NCI-H1417 treated with DMSO at 0.1 percent for 48 hours (cell line): ENCODE measurements at places on chromosomes 6 and 20.

GRCh38 chr6:136553166-136553787 is 3.1 kb upstream of the MAP7 start:
- no peak for DNase-seq

DNA sequence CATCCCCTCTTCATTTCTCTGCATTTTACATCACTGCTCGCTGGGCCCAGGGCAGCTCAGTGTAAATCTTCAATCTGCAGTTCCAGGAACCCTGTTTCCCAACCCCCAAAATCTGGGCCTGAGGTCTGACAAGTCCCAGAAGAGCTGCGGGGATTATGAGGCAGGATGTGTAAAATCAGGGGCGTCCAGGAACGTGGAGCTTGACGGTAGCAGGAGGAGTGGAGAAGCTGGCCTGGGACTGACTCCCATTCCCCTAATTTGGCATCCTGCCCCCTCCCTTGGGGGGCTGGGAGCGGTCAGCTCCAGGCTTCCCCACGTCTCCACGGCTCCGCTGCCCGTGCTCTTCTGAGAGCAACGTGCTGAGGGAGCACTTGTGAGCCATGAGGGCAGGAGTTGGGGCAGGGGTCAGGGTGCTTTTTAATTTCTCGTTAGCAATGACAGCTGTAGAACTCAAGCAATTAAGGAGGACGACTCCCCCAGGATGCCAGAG is 23.4 kb upstream of the VEGFA start:
- DNase-seq = no peak

GRCh38 chr20:45892049-45892825 is 1.1 kb downstream of the CTSA start:
- no peak for DNase-seq

DNA sequence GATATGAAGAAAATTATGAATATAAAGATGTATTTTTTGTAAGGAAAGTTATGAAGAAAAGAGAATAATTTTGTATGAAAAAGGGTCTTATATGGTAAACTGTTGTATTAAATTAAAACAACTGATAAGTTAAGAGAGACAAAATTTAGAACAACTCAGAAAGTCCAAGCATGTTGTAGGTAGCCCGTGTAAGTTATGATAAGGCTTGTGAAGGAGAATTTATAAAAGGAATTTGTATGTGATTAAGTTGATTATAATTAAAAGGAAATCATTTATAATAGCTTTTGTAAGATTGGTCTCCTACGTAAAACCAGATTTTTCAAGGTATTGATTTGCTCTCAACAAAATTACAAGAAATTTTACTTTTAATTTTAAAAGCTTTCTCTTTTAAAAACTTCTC is 1579.3 kb downstream of the HACE1 start:
- DNase-seq = no peak

DNA sequence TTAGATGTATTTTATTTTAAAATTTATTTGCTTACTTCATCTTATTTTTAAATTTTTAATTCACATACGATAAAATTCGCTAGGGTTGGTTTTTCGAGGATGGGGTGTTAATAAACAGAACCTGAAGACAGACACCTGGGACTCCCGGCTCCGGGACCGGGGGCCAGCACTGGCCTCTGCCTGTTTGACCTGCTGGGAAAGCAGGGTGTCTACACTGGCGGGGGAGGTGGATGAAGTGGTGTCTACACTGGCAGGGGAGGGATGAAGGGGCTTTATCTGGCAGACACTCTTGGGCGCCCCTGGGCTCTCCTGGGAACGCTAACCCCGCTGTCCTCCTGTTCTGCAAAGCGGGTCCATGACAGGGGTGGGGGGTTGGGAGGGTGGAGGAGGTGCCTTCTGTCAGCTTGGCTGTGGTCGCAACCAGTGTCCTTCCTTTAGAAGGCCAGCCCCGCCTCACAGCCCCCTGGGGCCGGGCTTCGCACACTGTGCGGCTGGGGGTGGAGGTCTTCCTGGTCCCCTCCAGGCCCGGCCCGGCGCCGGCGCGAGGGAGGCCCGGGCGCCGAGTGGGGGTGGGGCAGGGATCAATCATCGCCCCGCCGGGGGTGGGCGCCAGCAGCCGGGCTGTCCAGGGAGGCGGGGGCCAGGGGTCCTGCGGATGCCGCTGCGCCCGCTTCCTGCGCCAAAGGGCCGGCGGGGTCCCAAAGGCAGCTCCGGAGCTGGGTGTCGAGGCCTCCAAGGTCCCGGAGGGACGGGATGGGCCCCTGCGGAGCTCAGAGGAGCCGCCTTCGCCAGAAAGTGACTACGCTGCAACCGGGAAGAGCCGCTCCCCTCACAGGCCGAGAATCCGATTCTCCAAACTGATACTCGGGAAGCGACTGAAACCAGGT is 1.8 kb downstream of the GATA5 start:
- DNase-seq = no peak
